ENCODE measurements at places on chromosomes 3 and 15.
A peak's percentile ranks its signal among the peaks of the same experiment; 100 is the strongest.

DNA sequence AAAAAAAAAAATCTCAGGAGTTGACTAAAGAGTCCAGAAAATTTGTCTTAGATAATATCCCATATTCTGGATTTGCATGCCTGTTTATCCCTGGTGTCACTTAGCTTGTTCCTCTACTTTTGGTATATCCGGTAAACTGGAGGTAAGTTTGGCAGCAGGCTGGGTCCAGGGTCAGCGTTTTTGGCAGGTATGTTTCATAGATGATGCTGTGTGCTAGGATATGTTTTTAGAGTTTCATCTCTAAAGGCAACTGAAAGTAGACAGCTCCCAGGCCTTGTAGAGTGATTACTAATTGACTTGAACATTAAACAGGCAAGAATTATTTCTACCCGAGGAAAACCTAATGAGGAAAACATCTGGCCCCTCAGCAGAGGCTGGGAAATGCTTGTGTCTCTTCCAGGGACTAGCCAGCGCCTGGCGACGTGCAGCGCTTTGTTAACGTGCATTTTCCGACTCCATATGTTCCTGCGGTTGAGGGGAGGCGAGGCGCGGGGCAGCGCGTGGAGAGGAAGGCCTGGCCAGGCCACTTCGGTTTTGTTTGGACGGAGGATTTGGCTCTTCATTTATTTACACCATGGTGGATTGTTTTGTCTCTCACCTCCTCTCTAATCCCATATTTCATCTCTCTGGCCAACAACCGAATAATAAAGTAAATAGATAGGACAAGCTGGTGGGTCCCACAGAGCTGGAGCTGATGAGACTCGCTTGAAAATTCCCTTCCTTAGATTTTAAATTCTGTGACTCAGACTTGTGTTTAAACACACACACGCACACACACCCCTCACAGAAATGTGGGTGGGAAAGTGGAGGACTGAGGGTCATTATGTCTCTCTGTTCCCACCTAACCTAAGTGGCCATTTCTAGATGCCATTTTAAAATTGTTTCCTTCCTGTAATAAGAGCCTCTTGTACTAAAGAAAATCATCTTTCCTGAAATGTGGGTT, 65.3 kb downstream of the ASB7 start:
- DNase-seq, result no peak

DNA sequence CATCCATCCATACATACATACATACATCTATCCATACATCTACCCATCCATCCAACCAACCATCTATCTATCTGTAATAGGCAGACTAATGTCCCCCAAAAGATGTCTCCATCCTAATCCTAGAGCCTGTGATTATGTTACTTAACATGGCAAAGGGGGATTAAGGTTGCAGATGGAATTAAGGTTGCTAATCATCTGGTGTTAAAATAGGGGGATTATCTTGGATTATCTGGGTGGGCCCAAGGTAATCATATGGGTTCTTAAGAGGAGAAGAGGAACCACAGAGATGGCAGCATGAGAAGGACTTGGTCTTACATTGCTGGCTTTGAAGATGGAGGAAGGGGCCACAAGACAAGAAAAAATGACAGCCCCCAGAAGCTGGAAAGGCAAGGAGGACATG, 14.7 kb upstream of the RPL29 start:
- DNase-seq, result no peak

DNA sequence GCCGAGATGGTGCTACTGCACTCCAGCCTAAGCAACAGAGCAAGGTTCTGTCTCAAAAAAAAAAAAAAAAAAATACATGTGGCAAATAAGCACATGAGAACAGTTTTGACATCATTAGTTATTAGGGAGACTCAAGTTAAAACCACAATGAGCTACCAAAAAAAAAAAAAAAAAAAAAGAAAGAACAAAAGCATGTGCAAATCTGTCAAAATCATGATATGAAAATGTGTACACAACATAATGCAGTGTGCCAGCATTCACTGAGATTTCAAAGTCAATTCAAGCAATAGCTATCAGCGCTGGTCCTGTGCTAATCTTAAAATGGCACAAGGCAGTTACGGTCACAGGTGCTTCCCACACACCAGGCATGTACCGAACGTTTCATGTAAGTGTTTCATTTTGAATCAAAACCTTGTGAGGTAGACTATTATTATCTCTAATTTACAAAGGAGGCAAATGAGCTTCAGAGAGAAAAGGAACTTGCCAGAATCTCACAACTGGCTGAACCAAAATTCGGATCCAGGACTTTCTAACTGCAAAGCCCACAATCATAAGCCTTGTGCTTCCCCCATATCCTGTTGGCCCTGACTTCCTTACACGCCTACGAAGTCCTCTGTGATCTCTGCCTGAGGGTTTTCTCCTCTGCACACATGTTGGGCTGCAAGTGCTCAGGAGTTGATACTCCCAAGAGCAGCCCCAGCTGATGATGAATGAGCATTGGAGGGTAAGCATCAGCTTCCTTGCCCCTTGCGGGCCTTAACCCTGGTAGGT, 200.1 kb upstream of the PROK2 start:
- no peak for DNase-seq

- DNase-seq, result no peak
Measured at GRCh38 chr3:15903164-15903563, 105.4 kb upstream of the ANKRD28 start.

- DNase-seq, result no peak
Measured at GRCh38 chr15:101066501-101067408, 147.6 kb downstream of the LRRK1 start.

GRCh38 chr3:127625821-127626220, 3.2 kb upstream of the PODXL2 start:
- DNase-seq, result no peak

DNA sequence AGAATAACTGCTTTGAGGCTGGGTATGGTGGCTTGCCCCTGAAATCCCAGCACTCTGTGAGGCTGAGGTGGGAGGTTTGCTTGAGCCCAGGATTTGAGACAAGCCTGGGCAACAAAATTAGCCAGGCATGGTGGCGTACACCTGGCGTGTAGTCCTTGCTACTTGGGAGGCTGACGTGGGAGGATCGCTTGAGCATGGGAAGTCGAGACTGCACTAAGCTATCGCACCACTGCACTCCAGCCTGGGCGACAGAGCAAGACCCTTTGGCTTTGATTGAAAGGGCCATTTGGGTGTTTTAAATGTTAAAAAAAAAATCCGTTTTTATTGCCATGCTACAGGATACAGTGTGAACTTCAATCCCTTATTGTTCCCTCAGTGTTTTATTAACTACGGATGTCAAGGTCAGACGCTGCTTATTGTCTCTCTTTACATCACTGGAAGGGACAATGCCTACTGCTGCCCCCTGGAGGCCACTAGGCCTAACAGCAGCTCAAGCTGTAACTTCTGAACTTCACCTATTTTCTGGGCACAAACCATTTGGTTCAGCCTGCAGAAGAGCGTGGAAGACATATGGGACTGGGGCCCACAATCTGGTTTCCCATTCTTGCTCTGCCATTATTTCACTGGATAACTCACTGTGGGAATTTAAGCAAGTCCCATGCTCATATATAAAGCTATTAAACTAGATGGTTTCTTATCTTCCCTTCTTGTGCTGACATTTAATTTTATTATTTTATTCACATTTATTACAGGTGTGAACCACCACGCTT, 15.3 kb upstream of the IREB2 start:
- peak; percentile 55 for DNase-seq

- no peak for DNase-seq
Measured at GRCh38 chr3:634511-634910, 437.9 kb downstream of the CHL1 start.

DNA sequence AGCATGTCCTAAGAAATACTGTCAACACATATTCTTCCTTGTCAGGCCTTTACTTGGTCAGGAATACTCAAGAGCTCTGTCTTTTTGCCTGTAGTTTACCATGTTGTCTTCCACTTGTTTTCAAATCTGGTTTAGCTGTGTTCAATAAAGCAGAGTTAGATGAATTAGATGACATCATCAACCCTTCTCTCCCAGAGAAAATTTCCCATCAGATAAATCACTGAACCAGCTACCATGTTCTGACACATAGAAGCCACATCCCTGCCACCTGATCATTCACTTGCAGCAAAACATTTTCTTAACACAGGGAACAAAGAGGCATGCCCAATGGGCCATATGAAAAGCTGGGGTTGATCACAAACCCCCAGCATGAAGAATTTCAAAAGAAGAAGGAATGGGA, 42.1 kb downstream of the TERC start:
- DNase-seq, result no peak

DNA sequence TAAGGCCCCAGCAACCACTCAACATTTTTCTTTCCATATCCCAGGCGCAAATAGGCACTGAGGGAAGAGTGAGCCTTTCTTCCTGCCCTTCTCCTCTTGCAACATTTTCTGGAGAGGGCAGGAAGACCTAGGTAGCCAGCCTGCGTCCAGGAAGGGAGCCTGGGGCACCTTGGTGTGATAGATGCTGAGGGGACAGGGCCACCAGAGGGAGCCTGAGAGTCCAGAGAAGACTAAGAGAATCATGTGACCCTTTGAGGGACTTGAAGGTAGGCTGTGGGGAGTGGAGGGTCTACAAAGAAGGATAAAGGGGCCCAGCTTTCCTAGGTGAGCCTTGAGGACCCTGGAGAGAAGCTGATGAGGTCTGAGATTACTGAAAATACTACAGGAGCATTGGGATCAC, 346.6 kb downstream of the CNTN6 start:
- no peak for DNase-seq

- DNase-seq, result no peak
Measured at GRCh38 chr3:136626493-136626892, 125.7 kb downstream of the STAG1 start.

- DNase-seq, result no peak
Measured at GRCh38 chr3:30680789-30681648, 74.6 kb downstream of the TGFBR2 start.

- DNase-seq, result no peak
Measured at GRCh38 chr3:30344288-30344687, 262.1 kb upstream of the TGFBR2 start.

DNA sequence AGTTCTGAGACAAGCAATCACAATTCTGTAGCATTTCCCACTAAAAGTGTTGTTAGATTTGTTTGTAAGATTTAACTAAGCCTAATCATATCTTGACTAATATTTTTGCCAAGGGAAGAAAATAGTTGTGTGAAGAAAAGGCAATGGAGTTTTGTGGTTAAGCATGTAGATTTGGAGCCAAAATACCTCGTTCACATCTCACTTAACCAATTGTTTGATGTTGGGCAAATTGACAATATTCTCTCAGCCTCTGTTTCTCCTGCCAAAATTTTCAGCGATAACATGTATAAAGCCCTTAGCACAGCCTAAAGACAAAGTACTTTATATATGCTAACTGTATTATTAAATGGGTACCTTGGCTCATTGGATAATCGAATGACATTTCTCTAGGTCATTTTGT, 20.5 kb upstream of the CDIN1 start:
- DNase-seq, result no peak

DNA sequence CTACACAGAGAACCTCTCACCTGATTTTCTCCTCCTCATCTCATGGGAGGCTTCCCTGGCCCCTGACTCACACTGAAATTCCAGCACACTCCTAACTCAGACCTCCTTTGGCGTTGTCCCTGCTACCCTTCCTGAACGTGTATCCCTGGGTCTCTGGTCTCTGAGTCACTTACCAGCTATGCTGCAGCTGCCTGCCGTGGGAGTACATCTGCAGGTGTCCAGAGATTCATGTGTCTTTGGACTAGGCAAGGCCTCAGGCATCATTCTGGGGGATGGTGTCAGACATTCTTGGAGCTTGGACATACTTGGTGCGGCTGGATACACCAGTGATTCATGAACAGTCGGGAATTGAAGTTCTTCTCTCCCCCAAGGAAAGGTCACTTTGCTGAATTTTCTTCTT, 148.8 kb upstream of the TRIM42 start:
- no peak for DNase-seq

DNA sequence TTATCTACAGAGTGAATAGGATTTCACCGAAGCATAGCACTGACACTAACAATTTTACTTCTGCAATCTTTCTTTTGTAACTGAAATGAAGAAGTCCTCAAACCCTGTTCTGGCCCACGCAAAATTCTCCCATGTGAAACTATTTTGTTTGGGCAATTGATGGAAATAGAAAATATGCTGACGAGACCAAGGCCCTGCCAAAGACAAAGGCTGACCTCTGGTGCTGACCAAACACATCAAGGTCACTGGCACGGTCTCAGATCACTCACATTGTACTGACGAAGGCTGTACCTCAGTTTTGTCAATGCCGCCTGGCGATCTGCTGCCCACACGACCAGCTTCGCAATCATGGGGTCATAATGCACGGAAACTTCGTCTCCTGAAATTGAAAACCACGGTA, 58.4 kb upstream of the DCUN1D1 start:
- no peak for DNase-seq

GRCh38 chr15:70094690-70095311, 2.9 kb downstream of the TLE3 start:
- DNase-seq, result no peak

DNA sequence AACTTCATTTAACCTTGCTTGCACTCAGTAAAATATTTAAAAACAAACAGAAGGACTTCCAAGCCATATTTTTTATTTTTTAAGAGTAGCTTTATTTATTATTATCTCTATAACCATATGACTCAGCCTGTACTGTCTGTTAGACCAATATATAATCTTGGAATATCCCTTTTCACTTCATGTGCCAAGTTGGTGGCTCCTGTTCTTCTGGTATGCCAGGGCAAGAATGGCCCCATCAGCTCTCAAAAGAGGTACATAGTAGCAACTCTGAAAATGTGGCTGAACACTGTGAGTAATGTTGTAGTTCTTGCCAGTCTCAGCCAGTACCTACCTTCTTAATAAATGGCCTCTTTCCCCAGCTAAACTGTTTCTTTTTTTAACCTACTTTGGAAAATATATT, 257.0 kb upstream of the UBE2E1 start:
- DNase-seq, result no peak

DNA sequence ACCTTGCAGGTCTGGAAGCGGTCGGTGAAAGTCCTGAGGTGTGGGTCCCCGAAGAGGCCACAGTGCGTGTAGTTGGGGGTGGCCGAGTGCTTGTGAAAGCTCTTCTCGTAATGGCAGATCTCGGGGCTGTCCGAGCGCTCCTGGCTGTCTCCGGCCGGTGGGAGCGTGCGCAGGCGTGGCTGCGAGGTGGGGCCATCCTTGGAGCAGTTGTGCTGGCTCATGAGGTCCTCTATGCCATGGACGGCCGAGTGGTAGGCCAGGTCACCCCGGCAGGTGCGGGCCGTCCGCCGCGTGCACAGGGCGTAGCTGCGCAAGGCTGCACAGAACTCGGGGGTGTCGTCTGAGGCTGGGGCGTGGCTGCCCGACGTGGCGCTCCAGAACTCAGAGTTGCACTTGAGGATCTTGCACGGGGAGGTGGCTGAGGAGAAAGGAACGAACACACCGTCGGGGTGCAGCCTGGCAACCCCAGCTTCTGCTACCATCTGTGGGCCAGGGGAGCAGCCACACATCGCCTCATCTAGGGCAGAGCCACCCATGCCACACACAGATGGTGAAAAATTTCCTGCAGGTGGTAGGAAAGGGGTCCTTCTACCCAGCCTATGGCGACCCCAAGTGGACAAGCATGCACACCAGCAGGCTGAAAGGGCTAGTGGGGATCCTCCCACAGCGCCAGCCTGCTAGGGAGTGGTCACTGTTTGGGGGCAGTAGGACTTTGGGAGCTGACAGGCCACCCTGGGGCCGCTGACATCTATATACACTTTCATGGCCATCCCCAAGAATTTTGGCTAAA, 36.7 kb downstream of the RGMA start:
- DNase-seq, result no peak

GRCh38 chr15:71611553-71612396, 198.6 kb upstream of the NR2E3 start:
- no peak for DNase-seq

- no peak for DNase-seq
Measured at GRCh38 chr15:83471307-83471866, 24.2 kb downstream of the SH3GL3 start.

Data from T-helper 1 cell (primary cell).